HEK293T (cell line): ENCODE measurements at places on chromosomes 5 and 9.

- DNase-seq: no peak
These were observed 147.5 kb upstream of the PIK3R1 start for GRCh38 chr5:68067976-68068603.

DNA sequence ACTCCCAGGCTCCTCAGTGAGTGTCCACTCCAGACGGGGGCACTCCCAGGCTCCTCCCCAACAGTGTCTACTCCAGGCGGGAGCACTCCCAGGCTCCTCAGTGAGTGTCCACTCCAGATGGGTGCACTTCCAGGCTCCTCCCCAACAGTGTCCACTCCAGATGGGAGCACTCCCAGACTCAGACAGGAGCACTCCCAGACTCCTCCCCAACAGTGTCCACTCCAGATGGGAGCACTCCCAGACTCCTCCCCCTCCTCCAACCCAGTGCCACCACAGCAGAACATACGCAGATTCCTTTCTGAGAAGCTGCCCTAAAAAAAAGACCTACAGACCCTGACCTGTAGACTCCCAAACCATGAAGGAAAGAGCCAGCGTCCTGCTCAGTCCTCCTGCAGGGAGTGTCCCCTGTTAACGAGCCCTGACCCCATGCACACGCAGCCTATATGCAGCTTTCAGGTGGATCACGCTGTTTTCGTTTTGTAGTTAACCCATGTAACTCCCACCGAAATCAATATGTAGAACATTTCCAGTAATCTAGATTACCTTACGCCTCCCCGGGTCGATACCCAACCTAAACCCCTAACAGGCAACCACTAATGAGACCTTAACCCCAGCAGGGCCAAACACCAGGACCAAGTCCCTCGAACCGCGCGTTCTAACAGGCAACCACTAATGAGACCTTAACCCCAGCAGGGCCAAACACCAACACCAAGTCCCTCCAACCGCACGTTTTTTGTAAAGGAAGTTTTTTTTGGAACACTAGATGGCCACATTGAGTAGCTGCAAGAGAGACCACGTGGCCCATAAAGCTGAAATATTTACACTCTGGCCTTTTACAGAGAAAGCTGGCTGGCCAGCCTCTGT lies 15.7 kb downstream of the PNPLA7 start:
- DNase-seq: peak; percentile 69

GRCh38 chr9:107637421-107638420 lies 148.2 kb upstream of the KLF4 start:
- DNase-seq: no peak

- no peak for DNase-seq
These were observed 154.1 kb downstream of the CARTPT start for GRCh38 chr5:71873191-71873591.

- no peak for DNase-seq
These were observed 53.2 kb upstream of the HMHB1 start for GRCh38 chr5:143758750-143759149.

- DNase-seq: no peak
These were observed 461.9 kb upstream of the PAPPA start for GRCh38 chr9:115691693-115692092.

DNA sequence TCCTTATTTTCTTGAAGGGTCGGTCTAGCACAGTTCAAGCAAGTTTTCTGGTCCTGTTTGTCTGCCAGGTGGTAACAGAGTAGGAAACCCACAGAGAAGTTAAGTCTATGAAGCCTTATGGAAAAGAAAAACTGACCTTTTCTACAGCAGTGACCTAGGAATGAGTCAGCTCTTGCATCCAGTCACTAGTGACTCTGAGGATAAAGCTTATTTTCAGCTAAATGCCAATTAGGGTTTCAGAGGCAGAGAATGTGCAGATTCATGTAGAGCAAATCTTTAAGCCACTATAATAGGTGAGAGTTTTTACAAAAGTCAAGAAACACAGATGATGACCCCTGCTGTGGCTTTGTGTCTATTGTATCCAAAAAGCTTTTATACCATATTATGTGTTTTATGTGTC lies 100.7 kb downstream of the CWC27 start:
- no peak for DNase-seq

GRCh38 chr5:78472469-78473106 lies 112.2 kb downstream of the SCAMP1 start:
- no peak for DNase-seq

DNA sequence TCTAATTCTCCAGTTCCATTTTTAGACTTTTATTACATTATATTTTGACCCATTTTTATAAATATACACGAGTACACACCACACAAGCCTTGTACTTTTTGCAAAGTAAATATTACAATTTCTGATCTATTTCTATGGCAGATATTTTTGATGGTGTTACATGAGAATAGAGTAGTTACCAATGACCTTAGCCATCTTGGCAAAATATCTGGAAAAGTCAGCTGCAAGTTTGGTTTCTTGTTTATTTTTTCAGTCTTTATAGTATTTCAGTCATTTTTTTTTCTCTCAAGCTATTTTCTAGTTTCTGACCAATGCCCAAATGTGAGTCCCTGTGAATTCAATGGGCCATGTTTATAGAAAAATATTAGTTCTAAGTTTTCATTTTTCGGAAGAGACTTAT lies 64.0 kb upstream of the TMC1 start:
- DNase-seq: no peak

DNA sequence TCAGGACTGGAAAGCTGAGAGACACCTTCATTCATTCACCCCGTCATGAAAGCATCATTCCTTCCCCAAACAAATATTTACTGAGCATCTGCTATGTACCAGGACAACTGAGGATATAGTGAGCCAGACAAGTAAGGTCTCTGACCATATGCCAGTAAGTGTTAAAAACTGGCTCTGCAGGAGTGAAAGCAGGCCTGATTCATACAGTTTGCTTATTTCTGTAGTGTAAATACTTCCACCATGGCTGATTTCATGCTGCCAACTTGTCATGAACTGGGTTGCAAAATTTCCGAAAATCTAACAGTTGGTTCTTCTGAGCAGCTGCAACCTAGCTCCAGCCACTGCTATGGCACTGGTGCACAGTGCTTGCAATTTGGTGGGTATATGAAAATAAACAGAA lies 68.1 kb downstream of the YIPF5 start:
- no peak for DNase-seq

- no peak for DNase-seq
These were observed 335.7 kb downstream of the PRELID2 start for GRCh38 chr5:145499483-145499882.

- no peak for DNase-seq
These were observed 3.9 kb upstream of the MGAT1 start for GRCh38 chr5:180806351-180807011.

GRCh38 chr9:85212887-85213286 lies 528.9 kb downstream of the AGTPBP1 start:
- no peak for DNase-seq

- no peak for DNase-seq
These were observed 42.7 kb upstream of the NUDT12 start for GRCh38 chr5:103605277-103605676.

- no peak for DNase-seq
These were observed 860.1 kb downstream of the PTPRD start for GRCh38 chr9:9752722-9753121.

DNA sequence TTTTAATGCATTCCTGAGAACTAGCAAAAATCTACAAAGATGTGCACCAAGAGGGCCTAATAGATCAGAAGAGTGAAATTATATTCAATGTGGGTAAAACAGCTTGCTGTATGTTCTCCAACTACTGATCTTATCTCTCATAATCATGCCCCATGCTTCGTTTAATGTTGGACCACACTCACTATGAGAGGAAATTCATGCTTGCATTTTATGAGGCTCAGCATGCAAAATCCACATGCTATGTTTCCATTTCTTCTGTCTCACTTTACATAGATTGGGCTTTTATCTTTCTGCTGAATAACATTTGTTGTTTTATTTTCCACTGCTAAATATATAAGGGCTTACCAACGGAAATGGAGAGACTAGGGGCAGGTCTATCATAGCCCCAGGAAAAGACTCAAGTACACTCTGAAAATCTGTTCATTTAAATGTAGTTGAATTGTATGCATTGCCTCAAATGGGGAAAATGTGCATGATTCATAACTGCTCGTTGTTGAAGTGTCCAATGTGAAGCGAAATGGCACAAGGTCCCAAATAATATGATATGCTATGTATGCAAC lies 474.2 kb downstream of the EFNA5 start:
- no peak for DNase-seq

GRCh38 chr9:90024823-90025222 lies 420.0 kb downstream of the GADD45G start:
- no peak for DNase-seq

GRCh38 chr9:77541055-77541454 lies 107.1 kb downstream of the GNA14 start:
- DNase-seq: no peak

DNA sequence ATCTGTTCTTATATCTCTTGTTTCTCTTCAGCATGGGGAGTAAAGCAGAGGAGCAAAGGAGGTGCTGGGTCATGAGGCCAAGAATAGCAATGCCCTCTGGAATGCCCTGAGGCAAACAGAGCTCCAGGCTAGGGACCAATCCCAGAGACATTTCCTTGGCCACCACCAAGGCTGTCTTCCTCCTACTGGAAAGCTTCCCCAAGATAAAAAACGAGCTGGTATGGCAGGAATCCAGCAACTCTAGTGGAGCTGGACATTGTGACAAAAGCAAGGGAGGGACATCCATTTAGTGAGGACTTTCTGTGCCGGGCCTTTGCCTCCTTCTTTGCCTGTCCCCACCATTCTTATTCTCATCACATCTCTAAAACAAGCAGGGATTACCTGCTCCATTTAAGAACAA lies 161.6 kb downstream of the ASTN2 start:
- DNase-seq: no peak

GRCh38 chr5:53856506-53856905 lies 296.1 kb downstream of the NDUFS4 start:
- no peak for DNase-seq

GRCh38 chr9:69937360-69937759 lies 106.3 kb upstream of the MAMDC2 start:
- DNase-seq: no peak

DNA sequence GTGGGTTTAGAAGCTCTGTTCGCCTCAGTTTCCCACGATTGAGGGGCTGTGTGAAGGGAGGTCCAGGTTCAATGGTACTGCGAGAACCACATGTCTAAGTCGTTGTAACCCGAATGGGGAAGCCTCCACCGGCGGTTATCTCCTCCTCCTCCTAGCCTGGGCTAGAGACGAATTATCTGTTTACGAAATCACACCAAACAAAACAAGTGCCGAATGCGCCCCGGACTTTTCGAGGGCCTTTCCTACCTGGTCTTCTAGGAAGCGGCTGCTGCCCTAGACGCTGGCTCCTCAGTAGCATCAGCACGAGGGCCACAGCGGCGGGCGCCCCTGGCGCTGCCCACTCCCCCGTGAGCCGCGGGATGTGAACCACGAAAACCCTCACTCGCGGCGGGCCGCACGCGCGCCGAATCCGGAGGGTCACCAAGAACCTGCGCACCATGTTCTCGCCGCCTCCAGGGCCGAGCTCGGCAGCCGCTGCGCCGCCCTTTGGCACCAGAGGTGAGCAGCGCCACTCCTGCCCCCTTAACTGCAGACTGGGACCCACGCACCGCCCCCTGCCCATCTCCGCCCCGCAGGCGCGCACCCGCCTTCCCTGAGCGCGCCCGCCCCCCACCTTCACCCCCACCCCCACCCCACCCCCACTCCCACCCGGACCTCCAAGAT lies at the start of gene CDKN2A:
CDKN2A (minus strand) TSS at position 500 of the 663 bp plus-strand sequence.
- DNase-seq: no peak

GRCh38 chr9:19623941-19624340 lies 164.9 kb downstream of the SLC24A2 start:
- peak; percentile 27 for DNase-seq

GRCh38 chr9:108643731-108644510 lies 211.9 kb downstream of the ACTL7B start:
- DNase-seq: no peak

DNA sequence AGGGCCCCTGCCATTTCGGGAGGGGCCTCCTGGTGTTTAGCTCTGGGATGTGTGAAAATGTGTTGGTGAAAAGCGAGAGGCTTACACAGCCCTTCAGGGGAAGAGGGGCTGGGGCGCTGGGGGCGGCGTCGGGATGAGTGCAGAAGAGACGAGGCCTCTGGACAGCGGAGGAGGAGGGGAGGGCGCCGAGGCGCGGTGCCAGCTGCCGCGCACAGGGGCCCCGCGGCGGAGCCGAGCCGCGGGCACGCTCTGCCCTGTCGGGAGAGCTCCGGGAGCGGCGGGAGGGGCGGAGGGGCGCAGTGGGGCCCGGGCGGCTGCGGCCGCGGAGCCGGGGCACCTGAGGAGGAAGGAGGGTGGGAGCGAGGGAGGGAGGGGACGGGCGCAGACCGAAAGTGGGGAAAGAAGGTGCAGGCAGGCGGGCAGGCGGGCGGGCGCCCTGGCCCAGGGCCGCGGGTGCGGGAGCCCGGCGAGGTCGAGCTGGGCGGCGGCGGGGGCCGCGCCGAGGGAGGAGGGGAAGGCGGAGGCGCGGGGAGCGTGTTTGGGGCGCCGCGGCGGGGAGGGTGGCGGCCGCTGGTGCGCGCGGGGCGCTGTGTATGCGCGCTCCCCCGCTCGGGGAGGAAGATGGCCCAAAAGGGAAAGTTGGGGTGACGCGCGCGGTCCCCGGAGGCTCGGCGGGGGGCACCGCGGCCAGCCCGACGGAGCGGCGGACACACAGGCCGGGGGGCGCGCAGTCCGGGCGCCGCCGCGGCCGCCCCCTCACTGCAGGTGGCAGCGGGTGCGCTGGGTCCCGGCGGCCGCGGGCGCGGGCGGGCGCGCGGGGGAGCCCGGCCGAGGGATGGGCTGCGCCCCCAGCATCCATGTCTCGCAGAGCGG lies at the start of gene PDE8B:
PDE8B (plus strand) TSS at position 590 of the 873 bp plus-strand sequence; CDS start at position 836, 246 bp downstream.
- DNase-seq: no peak

GRCh38 chr5:6543346-6543730 lies 89.5 kb downstream of the NSUN2 start:
- no peak for DNase-seq

GRCh38 chr9:120965344-120966012 lies 38.9 kb upstream of the TRAF1 start:
- no peak for DNase-seq

DNA sequence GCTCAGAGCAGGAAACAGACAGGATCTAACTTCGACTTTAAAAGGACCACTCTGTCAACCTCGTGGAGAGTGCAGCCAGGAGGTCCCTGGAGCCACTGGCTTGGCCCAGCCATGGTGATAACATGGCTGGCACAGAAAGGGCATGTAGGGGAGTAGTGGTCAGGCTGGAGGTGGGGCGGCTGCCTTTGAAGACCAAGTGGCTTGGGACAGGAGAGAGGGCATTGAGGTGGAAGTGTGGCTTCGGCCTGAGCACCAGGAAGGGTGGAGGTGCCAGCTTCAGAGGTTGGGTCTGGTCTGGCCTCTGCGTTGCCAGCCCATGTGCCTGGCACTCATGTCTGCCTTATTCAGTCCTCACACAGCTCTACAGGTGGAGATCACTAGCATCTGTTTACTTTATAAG lies 270.0 kb downstream of the NSG2 start:
- no peak for DNase-seq

GRCh38 chr9:71122421-71122820 lies 1.0 kb upstream of the TRPM3 start:
- DNase-seq: no peak

- DNase-seq: no peak
These were observed 44.9 kb downstream of the MACROH2A1 start for GRCh38 chr5:135353952-135354721.

- DNase-seq: no peak
These were observed 92.4 kb downstream of the UNC13B start for GRCh38 chr9:35254237-35254636.

- DNase-seq: no peak
These were observed 245.3 kb downstream of the ADGRV1 start for GRCh38 chr5:90803876-90804275.

GRCh38 chr5:7673658-7674057 lies 177.3 kb downstream of the CFAP90 start:
- no peak for DNase-seq
